ENCODE measurements at places on chromosomes 6 and 20.

GRCh38 chr6:131286469-131287040, 151.3 kb downstream of the AKAP7 start:
- DNase-seq, result no peak

DNA sequence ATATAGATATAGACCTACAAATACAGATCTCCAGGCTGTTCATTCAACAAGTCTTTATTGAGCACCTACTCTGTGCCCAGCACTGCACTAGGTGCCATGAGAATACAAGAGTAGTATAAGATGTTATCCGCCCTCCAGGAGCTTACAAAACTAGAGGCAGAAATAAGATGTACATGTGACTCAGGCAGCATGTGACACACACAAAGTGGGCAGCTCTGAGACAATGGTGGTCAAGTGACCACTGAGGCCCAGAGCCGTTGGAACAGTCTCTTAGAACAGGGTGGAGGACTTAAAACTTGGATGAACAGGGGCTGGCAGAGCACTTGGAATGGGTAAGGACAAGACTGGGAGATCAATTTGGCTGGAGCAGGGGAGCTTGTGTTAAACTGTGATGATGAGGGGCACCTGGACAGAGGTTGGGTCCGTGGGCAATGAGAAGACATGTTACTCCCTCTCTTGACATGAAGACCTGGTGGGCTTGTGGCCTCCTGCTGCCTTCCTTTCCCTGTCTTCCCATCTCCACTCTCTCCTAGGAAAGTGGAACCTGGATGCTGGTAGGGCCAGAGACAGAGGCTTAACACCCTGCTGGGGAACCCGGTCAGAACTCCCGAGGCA, 21.2 kb downstream of the TRIM15 start:
- DNase-seq, result no peak

GRCh38 chr6:39339868-39340550, 17.5 kb upstream of the KCNK16 start:
- no peak for DNase-seq

GRCh38 chr6:163759542-163759941, 345.0 kb downstream of the QKI start:
- DNase-seq, result no peak

DNA sequence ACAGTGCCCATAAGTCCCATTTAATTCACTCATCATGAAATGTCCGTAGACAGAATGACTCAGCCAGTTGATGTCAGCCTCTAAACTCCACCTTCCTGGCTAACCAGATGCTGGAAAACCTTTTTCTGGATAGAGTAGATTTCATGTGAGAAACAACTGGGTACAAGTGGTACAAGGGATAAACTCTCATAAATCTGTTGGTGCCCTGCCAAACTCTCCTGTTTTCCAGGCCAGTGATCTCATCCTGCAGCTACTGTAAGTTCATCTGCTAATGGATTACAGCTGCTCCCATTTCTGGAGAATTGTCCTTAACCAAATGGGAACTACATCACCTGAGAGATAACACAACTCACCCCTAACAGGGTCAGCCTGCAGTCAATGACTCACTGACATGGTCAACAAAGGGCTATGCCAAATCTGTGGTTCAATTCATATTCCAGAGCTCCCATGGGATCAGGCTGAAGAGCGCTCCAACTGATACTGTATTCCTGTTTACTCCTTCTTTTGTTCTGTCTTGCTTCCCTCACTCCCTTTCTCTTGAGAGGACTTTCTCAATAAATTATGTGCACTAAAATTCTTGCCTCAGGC, 210.1 kb upstream of the HDDC2 start:
- DNase-seq, result no peak

- DNase-seq, result no peak
Measured at GRCh38 chr6:109304284-109305015, 77.8 kb downstream of the CD164 start.

DNA sequence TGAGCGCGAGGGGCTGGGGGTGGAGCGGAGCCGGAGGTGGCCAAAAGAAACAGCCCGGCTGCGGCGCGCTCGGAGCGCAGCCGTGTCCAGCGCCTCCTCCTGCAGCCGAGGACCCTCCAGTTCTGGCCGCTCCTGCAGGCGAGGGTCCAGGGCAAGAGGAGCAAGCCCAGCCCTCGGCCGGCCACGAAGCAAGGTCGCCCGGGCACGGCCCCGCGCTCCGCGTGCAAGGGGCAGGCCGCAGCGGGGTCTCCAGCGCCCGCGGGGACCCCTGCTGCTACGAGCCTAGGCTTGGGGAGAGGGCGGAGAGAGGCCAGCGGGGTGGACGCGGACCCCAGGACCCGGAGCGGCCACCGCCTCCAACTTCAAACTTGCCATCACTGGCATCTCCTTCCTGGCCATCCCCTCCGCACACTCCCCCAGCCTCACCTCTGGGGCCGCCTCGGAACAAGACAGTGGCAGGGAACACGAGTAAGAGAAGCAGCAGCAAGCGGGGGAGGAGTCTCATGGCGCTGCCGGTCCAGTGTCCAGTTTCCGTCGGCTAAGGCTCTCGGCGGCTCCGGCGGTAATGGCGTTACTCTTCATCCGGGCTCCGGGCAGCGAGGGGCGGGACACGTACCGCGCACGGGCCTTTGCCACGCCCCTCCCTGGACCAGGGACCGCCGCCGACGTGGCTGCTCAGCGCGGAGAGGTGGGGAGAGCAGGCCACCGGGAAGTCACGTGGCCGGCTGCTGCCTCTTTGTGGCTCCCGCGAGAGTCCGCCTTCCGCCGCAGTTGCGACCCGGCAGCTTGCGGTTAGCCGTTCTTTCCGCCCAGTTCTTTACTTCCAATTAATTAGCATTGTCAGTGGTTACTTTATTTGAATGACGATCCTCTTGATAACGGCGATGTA, at the start of gene SSR1:
TSS of gene SSR1 (minus strand) at position 584 of the 889 bp plus-strand sequence. CDS start at position 505, 79 bp downstream.
- DNase-seq, result peak; percentile 94

- peak; percentile 23 for DNase-seq
Measured at GRCh38 chr20:50546729-50547314, 36.6 kb downstream of the PTPN1 start.

GRCh38 chr6:36217188-36217587, 20.6 kb downstream of the BRPF3 start:
- DNase-seq, result no peak

- DNase-seq, result no peak
Measured at GRCh38 chr6:45388328-45388727, 10.6 kb upstream of the SUPT3H start.

GRCh38 chr6:90350689-90351554, 54.3 kb upstream of the BACH2 start:
- DNase-seq, result peak; percentile 72

DNA sequence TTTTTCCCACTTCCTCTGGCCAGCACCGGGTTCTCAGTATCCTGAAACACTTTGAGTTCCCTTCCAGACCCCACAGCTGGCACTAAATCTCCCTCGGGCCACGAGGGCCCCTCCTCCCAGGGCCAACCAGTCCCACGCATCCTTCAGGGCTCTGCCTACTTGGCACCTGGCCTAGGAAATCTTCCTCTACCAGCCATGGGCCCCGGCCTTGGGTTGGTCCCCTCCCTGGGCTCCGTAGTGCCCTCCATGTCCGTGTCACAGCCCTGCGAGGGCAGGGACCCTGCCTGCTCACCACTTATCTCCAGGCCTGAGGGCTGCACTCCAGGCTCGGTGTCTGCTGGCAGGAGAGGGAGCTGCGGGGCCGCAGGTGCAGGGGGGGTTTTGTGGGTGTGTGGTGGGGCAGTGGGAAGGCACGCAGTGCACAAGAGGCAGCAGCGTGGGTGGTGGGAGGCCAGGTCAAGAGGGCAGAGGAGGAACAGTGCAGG, 48.8 kb upstream of the CDH22 start:
- DNase-seq, result no peak

- DNase-seq, result no peak
Measured at GRCh38 chr6:78031228-78031627, 378.4 kb downstream of the MEI4 start.

GRCh38 chr6:106674541-106675229, 45.3 kb downstream of the QRSL1 start:
- no peak for DNase-seq

DNA sequence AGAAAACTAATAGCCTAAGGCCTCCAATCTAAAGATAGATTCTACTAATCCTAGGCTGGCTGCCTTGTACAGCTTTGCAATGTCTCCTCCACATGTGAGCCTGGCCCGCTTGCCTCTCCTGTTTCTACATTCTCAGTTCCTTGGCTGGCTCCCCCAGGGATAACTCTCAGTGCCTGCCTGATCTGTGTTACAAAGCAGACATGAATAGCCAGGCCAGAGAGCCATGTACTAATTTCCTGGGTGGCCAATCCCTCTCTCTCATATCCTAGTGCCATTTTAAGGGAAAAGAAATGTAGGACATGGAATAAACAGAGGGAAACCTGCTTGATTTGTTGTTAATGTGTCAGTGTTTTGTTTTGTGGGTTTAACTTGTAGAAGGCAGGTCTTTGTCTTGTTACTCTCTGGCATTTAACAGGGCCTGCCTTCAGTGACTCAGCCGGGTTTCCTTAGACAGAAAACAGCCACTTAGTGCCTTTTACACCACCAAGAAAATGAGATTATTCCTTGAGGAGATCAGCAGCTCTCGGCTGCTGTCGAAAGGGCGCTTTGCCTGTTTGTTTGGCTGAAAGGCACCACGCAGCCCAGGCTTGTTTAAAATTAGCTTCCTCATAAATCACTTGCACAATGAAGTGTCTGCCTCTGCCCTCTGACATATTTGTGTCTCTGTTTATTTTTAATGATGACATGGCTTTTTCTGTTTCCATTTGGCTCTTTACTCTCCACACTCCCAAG, 702.7 kb downstream of the MAFB start:
- no peak for DNase-seq

DNA sequence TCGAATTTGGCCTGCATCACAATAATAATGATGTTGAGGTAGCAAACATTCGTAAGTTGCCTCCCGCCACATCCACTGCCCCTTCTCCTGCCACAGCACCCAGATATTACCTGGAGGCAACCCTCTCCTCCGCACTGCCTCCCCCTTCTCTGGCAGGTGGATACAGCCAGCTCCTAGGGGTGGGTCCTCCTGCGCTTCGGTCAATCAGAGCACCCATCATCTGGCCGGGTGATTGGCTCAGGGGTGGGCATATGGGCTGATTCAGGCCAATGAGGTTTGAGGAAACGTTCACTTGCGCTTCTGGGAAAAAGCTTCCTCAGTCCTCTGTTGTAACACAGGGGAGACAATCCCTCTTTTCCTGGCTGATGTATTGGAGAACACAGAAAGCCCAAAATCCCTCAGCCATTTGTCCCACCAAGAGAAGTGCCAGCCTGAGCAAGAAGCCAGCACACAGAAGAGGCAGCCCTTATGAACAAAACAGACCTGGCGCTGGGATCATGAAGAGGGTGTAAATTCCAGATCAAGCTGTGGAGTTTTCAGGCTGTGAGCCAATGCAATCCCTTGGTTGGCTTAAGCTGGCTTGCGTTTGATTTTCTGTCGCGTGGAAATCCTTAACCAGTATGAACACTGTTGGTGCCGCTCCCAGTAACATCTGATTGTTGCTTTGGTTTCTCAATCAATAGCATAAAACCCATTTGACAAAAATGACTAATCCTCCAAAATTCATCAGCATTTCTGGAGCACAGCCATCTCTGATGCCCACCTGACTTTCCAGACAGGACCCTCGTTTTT, 82.2 kb downstream of the PRDM1 start:
- DNase-seq, result no peak

DNA sequence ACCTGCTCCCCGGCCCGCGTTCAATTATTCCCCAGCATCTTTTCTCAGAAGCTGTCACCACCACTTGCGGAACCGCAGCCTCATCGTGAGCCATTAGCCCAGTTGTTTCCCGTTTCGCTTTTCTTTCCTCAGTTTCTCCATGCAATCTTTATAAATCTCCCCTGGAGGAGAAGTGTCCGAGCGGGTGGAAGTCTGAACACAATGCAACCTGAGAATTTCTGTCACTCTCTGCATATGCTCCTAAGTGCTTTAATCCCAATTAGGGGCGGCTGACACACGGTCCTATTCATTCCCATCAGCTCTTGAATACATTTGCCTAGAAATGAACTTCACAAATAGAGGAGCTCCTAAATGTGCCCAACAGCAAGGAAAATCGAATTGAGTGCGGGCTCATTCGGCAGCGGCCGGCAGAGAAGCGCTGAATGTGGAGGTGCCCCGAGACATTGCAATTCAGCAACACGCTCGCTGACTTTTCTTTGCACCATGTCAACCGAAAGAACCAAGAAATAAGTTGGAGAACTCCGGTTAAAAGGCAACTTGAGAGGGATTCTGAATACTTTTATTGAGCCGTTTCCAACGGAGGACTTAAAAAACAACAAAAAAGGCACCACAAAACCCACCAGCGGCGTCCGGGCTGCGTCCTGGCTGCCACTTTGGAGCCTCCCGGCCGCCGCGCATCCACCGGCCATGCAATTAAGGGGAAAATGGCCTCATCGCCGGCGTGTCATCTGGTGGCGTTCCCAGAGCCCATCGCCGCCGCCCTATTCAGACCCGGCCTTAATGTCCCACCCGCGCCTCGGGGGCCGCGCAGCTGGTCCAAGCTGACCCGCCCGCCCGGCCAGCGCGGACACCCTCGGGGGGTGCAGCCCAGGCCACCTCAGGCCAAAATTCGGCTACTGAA, 3.9 kb upstream of the PRDM13 start:
- no peak for DNase-seq

DNA sequence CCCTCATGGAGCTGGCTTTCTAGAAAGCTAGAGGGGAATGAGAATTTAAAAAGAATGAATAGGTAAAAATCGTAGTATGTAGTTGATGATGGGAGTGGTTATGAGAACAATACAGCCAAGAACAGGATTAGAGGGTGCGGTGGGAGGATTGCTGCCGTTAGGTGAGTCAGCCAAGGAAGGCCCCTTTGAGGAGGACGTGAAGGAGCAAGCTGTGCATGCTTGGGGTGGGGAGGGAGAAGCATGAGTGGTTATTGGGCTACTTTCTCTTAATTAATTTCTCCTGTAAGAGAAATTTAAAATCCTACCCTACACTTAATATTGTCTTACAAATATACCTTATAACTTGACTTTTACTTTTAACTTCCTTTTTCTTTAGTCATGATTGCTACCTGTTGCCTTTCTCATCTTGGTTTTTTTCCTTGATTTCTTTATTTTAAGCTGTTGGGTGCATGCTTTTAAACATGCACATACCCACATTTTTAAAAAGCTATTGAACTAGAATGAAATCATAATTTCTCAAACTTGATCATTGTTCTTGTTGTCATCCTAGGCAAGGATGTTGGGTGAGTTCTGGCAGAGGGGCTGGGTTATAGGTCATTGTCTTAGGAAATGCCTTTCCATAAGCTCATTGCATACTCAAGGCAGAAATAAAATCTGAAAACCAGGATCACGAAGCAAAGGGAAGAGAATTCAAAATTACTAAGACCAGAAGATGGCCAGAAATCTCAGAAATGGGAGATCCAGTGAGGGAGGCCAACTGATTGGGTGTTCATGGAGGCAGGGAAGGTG, 114.5 kb downstream of the TCP11 start:
- DNase-seq, result no peak

- DNase-seq, result no peak
Measured at GRCh38 chr6:7758456-7758855, 32.6 kb downstream of the BMP6 start.

- DNase-seq, result no peak
Measured at GRCh38 chr6:156916130-156916801, 139.1 kb downstream of the ARID1B start.

DNA sequence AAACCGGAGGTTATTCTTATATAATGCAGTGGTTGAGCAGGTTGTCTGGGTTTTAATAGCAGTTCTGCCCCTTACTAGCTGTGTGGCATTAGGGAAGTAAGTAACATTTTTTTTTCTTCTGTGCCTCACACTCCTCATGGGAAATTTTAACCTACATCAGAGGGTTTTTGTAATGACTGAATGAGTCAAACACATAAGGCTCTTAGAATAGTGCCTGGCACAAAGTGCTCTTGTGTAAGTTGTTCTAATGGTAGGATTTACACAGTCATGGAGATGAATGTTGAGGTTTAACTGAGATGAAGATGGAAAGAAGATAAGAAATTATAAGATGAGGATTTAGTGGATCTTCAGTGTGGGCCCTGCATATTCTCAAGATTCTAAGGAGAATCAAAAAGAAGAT, 68.4 kb upstream of the PHIP start:
- no peak for DNase-seq

Measured in CD4-positive, alpha-beta T cell treated with Interleukin-17A for 1 hour (primary cell).